ENCODE measurements at places on chromosomes 6 and 20. TPM values are rescaled to one million over a fixed set of nuclear protein-coding genes. Genes with fewer than 3 reads are reported as not detected.

DNA sequence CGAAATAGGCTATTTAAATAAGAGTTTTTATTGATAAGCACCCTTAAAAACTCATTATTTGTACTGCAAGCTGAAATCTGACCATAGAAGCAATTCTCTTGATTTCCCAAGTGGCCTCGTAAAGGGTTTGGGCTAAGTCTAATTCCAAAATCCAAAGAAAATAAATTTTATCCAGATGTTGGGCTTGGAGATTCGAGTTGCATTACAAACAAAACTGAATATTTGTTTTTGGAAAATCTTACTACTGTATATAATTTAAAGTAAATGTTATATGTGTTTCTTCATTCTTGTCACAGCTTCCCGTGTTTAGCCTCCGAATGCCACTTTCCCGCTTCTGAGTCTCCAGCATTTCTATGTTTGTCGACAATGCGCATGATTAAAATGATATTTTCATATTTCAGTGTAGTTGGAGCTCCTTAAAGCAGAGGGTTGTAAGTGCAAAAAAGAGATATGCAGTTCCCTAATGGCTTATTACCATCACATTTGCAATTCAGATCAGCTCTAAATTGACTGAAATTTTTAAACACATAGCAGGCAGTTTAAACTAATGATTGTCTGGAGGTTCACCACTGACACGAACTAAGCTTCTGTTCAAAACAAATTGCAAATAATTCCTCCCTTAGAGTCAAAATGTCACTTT lies 47.0 kb downstream of the PRL start:
- no peak for DNase-seq

GRCh38 chr20:57774111-57774880 lies 64.5 kb upstream of the PMEPA1 start:
- DNase-seq: no peak

DNA sequence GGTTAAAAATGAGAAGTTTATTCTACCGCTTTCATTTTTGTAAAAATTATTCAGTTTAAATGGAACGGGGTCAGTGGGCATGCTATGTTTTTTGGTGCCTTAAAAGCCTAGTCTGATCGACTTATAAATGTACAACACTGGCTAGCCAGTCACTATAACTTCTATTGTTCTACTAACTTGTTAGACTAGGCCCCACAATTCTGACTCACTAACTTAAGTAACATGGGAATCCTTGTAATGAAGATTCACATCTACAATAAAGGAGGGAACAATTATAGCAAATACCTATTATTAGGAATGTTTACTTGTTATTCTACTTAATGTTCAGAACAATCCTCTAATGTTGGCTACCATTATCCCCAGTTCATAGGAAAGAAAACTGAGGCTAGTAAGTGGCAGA lies 28.5 kb downstream of the REPS1 start:
- DNase-seq: no peak

DNA sequence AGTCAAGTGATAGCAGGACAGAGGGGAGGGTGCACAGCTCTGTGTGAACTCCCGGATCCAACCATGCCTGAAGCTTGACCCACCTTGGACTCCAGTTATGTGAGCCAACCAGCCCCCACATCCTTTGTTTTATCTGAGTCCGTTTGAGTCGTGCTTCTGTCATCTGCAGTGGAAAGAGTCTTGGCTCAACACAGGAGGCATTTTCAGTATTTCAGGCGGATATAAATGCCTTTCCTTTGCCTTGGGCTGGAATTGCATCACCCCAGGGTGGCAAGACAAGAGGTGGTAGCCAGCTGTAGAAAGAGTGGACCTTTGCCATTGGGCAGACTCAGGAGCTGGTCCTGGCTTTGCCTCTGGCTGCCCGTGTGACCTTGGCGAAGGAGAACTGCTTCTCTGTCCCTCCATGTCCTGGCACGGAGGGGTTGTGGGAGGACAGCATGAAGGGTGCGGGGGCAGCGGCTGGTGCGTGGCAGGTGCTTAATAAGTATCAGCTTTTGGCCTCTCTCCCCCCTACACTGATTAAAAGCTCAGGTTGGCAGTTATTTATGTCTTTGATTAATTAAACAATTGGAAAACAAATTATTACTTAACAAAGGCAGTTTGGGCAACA lies 42.6 kb upstream of the APCDD1L start:
- DNase-seq: no peak

DNA sequence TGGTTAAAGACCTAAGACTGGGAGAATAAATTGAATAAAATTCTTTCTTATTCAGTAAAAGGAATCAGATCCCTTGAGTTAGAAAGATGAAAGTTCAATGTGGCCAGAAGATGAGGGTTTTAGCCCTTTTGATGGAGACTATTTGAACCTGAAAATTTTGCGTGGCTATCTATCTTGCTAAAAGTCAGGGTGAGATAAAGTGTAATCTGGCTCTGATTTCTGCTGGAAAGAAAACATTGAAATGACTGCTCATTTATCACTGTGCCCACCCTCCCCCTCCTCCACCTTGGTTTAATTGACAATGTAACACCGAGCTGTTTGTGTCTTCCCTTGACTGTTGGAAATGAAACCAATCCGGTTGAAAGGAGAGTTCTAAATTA lies 32.9 kb upstream of the TCF21 start:
- DNase-seq: no peak

GRCh38 chr20:29878281-29878741 lies 1379.2 kb upstream of the DEFB115 start:
- DNase-seq: no peak

Gene SLC35F1
- total RNA-seq: not detected

GRCh38 chr6:156102129-156102528 lies 646.5 kb upstream of the NOX3 start:
- no peak for DNase-seq

DNA sequence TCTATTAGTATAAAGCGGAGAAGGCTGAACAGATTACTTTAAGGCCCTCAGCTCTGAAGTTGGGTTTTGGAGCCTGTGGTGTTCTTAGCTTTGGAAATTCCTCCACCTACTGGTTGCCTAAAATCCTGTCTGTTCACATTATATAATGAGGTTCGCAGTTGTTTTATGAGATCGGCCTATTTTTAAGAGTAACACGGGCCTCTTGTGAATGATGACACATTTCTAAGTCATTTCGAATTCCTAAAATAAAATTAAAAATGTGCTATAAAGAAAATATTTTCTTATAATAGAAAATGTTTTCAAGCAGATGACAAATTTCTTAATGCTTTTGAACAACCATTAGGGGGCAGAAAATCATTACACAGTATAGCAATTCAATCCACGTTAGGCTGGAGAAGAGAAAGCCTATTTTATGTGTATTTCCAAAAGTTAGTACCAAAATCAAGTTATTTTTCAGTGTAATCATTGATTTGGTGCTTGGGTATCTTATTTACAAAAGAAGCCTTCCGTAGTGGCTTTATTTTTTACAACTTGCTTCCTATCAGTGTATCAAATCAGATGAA lies 15.8 kb upstream of the FAM8A1 start:
- peak; percentile 87 for DNase-seq

DNA sequence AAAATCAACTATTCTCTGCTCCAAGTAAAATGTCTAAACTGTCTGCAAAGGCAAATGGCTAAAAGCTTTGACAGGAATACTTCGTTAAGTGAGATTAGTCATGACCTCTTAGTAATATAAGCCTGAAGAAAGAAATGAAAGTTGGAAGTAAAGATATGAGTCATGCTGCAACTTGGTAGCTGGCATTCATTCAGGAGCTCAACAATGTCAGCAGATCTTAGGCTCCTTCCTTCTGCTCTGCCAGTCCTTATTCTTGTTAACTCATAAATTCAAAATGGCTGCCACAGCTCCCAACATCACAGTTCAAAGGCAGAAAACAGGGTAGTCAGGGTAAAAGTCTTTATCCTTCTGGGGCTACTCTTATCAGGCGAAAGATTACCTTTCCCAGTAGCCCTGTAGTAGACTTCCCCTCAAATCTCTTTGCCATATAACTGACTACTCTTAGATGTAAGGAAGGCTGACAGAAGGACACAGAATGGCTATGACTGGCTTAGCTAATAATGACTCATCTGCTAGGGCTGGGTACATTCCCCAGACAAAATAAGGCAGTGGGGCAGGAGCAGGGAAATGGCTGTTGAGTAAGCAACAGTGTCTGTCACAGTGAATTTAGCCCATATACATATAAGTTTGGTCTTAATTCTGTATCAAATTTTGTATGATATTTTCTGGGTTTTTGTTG lies 24.4 kb upstream of the C6orf62 start:
- peak; percentile 95 for DNase-seq

Gene BTNL2
- total RNA-seq: not detected

GRCh38 chr20:17679941-17680835 lies 1.9 kb downstream of the RRBP1 start:
- no peak for DNase-seq

Measured in lung microvascular endothelial cell (primary cell).